NCI-H510A (cell line): ENCODE measurements at places on chromosomes 7 and 10.

DNA sequence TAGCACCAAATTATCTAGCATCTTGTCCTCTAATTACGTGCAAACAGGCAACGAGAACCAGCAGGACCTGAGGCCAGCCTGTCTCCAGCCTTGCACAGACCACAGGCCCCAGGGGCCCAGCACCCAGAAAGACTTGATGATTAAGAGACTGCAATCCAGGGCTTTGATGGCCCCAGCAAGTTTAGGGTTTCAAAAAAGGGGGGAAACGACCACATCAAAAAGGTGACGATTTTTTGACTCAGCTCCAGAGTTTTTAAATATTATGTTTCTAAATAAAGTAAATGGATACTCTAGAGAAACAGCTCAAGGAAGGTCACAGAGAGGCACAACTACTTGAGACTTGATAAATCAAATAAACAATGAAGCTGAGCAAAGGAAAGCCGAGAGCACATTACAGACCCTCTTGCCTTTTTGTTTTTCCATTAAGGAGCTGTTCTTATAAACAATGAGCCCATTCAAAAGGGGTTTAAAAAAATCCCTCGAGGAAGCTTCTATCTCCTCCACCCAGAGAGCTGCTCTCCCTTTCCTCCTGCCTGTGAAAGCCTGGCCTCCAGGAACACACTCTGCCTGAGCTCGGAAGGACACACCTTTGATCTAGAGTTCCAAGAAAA lies 44.1 kb downstream of the GLI3 start:
- DNase-seq, result no peak

DNA sequence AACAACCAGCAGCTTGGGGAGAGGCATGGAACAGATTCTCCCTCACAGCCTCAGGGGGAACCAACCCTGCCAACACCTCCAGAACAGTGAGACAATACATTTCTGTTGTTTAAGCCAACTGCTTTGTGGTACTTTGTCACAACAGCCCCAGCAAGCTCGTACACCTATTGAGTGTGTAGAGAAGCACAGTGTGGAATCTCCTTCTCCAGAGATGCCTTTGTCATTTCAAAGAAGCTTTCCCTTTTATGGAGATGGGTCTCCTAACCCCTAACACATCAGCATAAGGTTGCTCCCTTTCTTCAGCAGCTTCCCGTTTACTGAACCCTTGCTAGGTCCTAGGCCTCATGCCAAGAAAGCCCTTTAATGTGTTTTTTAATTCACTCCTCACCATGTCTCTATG lies 60.7 kb upstream of the AGK start:
- DNase-seq, result no peak

- DNase-seq, result no peak
These were observed 7.9 kb upstream of the NSUN5 start for GRCh38 chr7:73316521-73316920.

- no peak for DNase-seq
These were observed 20.2 kb upstream of the INSIG1 start for GRCh38 chr7:155277385-155277994.

- DNase-seq, result no peak
These were observed 6.5 kb downstream of the AGFG2 start for GRCh38 chr7:100545360-100546128.

DNA sequence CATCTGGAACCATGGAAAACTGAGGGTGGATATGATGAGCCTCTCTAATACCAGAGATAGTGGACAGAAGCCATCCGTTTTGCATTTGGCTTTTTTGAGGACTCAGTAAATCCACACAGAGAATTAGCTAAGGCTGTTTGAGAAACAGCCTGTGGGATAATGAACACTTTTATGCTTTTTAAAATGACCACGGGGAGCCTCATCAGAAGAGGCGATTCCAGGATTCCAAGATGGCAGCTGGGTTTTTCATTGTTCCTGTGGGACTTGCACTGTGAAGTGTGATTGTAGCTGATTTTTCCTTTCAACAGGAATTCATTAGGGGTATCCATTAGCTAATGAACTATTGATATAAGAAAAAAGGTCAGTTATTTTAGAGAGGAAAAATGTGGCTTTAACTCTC lies 353.2 kb downstream of the AUTS2 start:
- DNase-seq, result no peak

- DNase-seq, result no peak
These were observed 241.0 kb downstream of the WDR11 start for GRCh38 chr10:121091961-121092719.

GRCh38 chr7:47968847-47969774 lies 10.3 kb downstream of the HUS1 start:
- DNase-seq, result no peak

- no peak for DNase-seq
These were observed 219.5 kb downstream of the KIAA1217 start for GRCh38 chr10:24428410-24428782.

- DNase-seq, result no peak
These were observed 64.5 kb upstream of the BTBD16 start for GRCh38 chr10:122206471-122207065.

- DNase-seq, result peak; percentile 93
These were observed 3.9 kb downstream of the MICALL2 start for GRCh38 chr7:1455241-1455939.

DNA sequence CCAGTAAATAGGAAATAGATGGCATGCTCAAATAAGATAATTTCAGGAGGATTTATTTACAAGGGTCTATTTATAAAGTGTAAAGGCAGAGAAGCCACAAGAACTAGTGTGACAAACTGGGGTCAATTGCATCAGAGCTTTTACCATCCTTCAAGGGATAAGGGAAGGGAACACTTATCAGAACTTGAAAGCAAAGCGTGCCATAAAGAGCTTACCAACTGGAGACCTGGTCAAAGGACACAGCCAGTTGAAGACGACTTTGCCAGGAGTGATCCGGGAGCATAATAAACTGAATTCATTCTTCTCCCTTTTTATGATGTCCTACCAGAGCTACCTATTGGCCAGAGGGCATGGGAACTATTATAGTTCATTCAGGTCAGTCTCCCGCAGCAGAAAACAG lies 3.2 kb upstream of the PPP1R3A start:
- no peak for DNase-seq

- DNase-seq, result no peak
These were observed 42.9 kb upstream of the PCBD1 start for GRCh38 chr10:70931168-70931815.

- DNase-seq, result no peak
These were observed 639.8 kb downstream of the INHBA start for GRCh38 chr7:41063116-41063515.

DNA sequence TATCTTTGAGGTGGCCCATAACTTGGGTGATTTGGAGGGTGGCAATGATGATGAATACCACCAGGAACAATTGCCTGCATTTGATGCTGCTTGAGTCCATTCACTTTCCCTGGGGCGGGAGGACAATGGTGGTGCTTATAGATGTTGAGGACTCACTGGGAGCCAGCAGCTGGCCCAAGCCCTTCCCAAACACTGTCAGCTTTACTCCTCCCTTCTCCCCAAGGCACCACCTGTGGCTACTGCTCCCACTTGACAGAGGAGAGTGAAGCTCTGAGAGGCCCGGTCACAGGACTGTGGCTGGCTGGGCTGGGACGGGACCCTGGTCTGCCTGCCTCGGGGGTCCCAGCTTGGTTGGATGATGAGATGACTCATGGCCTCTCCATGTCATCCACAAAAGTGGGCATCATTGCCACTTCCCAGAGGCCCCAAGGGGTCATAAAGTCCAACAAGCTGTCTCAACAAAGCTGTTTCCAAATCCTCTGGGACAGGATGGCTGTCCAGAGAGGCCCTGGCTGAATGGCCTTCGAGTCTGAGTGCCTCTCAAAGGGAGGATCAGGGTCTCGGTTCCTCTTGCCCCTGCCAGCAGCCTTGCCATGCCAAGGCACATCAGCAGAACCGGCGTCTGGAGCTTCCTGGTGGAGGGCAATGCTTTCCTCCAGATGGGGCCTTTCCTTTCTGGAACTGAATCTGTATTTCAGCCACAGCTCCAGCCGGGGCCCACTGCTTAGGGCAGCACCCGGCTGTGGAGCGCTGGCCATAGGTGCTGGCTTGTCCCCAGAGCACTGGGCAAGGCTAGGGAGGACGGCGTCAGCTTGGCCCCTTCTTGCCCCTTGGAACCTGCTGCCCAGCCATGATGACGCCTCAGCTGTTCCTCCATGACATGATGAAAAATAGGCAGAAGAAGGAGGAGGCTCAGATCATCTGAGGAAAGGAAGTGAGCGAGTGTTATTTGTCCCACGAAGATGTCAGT lies 47.0 kb upstream of the PLEKHA1 start:
- no peak for DNase-seq

DNA sequence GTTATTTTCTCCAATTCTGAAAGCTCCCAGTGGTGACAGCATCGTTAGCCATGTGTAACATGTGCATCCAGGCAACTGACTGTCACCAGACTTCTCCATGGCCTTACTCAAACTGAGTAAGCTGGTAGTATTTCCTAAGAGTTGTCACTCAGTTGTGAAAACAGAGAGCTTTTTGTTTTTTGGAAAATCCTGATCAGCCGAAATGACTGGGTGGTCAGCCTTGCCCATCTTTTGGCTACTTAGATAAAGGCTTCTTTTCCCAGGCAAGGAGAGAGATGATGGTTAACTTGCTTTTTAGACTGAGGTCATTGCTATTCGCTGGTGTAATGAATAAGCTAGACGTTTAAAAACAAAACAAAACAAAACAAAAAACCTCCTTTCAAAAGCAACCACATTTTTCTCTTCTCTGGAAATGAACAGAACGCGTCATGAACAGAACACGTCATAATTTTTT lies 159.5 kb upstream of the KLF14 start:
- DNase-seq, result no peak
